NCI-H1092 (cell line): ENCODE measurements at places on chromosomes 12 and 14.

DNA sequence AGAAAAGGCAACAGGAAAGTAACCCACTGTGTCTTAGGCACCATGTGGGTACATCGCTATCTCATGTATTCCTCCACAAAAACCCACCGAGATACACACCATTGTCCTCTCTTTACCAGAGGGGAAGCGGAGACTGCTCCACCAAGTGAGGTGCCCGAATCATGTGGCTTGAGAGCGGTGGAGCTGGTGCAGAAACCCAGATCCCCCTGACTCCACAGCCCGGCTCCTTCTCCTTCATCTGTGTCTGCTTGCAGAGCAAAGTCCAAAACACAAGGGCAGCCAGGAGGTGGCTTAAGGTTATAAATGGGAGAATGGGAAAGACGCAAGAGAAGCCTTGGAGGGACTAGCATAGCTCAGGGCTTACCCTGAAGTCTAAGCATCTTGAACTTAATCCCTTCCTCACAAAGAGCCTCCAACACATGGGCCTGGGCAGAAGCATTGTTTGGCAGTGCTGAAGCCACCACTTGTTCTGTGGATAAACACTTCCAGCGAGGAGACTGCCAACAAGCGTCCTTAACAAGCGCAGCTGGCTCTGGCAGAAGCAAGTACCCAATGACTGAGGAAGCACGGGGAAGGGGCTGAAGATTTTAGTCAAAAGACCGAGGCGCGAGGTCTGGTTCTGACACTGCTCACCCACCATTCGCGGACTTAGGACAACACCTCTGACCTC is 83.0 kb downstream of the TTC7B start:
- no peak for DNase-seq

GRCh38 chr12:6765048-6765633 is 1.0 kb upstream of the PTMS start:
- no peak for DNase-seq

DNA sequence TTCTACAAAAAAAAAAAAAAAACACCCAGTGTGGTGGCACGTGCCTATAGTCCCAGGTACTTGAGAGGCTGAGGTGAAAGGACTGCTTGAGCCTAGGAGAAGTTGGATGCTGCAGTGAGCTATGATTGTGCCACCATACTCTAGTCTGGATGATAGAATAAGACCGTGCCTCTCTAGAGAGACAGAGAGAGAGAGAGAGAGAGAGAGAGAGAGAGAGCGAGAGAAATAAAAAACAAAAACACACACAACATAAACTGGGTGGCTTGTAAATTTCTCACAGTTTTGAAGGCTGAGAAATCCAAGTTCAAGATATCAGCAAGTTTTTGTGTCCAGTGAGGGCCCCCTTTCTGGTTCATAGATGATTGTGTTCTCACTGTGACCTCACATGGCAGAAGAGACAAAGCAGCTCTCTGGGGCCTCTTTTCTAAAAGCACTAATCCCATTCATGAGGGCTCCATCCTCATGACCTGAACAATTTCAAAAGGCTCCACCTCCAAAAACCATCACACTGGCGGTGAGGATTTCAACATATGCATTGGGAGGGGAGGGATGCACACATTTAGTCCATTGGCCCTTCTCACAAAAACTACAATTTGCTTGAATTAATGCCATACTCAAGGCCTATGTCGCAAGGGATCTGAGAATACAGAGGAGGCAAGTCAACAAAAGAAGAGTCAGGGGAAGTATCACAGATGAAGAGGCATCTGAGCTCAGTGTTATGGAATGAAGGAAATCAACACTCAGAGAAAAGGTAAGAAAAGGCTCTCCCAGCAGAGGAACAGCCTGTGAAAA is 94.9 kb downstream of the PPM1H start:
- no peak for DNase-seq

DNA sequence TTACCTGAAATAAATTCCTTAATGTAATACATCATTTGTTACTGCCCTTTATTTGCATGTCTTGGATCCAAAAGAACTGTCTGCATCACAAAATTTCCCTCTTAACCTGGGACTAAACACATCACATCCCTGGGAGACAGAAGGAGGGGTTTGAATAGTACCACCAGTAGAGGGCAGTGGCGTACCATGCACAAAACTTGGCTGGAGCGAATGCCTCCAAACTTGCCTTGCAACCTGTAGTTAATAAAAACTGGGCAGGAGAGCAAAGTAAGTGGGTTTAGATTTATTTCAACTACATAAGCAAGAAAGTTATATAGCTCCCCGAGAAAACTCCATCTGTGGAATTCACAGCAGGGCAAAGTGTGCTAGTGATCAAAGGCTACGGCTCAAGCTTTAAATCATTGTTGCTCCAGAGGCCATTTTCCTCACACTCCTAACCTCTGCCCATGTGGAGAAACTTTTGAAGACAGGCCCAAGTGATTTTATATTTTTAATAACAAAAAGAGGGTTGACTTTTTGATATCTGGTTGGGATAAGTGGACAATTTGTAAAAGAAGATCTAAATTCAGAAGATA is 1176.7 kb upstream of the SEL1L start:
- no peak for DNase-seq

DNA sequence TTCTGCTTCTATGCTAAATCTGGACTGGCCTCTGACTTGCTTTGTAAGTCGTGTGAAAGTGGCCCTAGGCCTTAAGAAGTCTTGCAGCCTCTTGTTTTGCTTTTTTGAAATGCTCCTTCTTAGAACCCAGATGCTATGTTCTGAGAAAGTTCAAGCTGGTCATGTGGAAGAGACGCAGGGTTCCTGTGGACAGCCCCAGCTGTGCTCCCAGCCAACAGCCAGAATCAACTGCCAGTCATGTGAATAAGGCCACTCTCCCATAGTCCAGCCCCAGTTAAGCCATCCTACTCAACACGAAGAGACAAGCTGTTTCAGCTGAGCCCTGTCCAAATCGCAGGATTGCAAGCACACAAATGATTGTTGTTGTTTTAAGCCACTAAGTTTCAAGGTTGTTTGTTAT is 37.3 kb upstream of the TBPL2 start:
- no peak for DNase-seq

DNA sequence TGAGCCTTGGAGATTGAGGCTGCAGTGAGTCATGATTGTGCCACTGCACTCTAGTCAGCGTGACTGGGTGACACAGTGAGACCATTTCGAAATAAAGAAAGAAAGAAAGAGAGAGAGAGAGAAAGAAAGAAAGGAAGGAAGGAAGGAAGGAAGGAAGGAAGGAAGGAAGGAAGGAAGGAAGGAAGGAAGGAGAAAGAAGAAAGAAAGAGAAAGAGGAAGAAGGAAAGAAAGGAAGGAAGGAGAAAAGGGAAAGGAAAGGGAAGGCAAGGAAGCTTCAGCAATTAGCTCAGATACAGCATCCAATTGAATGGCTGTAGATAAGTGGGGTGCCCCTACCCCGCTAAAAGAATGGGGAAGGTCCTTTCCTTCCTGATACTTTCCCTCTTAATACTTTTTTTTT is 9.5 kb upstream of the NAA30 start:
- no peak for DNase-seq

DNA sequence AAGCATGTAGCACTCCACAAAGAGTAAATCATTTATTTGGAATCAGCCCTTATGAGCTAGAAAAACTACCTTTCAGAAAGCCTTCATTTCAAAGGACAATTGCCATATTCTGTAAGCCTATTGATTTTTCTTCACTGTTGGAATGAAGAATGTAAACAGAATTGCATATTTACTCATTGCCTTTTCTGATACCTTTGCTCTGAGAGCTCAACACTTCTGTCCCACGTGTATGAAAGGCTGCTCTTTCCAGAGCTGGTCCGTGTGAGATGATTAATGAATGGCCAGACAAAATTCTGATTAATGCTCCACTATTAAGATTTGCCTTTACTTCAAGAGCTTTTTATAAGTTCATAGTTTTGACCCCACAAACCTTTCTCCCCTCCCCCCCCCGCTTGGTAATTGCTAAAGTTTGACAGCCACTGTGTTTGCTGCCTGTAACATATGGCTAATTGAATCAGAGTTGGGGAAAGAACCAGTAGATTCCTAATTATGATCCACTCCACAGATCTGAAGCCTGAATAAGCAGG is 63.0 kb upstream of the PLEKHA5 start:
- no peak for DNase-seq

DNA sequence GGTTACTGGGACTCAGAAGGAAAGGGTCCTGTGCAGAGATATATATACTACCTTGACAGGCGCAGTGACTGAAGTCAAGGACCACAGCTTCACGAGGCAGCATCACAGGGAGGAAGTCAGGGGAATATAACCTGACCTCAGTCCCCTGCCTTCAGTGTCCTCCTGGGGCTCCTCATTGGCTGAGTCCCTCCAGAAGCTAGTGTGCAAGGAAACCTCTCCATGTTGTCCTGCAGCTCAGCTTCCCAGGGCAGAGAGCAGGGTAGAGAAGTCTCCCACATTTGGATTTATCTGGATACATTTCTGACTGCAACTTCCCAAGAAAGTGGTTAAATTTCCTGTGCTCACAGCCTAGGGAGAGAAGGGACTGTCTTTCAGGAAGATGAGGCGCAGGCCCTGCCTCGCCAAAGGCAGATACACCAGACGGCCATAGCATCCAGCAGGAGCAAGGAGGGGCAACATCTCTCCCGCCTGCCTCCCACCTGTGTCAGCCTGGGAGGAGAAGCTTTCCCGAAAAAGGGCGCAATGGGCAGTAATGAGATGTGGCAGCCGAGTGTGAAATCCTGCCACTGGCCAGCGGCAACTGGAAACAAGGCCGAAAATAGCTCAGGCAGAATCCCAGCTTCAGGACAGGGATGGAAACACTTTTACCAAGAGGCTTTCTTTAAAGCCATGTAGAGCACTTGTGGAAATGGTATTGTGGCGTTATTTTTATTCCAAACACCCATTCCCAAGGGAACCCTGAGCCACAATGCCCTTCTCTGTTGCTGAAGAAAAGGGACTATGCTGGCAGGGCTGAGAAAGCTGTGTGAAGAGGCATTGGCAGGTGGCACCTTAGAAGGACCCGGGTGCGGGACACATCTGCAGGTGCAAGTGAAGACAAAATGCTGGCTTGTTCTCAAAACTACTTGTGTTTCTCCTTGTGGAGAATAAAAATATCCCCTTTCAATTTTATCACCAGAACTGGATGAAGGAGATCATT is 54.9 kb upstream of the HIF1A start:
- DNase-seq: peak; percentile 32

DNA sequence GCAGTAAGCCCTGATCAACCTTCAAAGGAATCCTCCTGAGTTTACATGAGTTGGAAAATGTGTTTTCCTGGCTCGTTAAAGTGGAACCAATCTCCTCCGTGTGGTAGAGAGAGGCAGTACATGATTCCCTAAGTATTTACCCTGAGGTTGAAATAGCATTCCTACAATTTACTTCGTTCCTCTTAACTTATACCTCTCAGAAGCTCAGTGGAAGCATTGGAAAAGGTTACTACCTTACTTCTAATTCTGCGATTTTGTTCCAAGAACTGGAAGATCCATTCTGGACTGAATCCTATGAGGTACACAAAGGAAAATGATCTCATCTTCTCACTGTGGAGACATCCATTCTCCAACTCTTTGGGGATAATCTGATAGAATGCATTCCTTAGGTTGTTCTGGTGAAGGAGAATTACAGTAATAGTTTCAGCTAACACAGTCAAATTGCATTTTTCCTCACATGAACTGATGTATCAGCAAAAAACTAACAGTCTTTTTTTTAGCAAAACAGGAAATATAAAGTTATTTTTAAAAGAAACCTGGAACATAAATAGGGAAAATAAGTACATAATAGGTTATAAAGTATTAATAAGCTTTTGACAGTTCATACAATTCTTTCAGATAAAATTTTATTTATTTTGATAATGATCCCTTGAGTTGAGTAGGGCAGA is 475.6 kb downstream of the PDZRN4 start:
- no peak for DNase-seq

DNA sequence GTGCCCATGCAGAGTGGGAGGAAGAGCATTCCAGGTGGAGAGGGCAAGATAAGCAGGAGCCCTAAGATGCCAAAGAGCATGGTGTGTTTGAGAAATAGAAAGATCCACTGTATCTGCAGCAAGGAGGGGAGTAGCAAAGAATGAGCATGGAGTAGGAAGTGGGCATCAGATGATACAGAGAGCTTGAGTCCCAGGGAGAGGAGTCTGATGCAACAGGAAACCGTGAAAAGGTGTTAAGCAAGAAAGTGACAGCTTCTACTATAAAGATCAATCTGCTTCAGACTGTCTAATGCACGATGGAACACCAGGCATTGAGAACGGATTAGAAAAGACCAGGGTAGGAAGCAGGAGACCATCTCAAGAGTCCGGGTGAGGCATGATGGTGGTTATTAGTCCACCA is 12.3 kb upstream of the GPRC5D start:
- no peak for DNase-seq

- DNase-seq: no peak
Measured at GRCh38 chr12:123571343-123571813, 13.0 kb upstream of the TMED2 start.

- no peak for DNase-seq
Measured at GRCh38 chr12:19236656-19237055, 107.1 kb downstream of the PLEKHA5 start.

DNA sequence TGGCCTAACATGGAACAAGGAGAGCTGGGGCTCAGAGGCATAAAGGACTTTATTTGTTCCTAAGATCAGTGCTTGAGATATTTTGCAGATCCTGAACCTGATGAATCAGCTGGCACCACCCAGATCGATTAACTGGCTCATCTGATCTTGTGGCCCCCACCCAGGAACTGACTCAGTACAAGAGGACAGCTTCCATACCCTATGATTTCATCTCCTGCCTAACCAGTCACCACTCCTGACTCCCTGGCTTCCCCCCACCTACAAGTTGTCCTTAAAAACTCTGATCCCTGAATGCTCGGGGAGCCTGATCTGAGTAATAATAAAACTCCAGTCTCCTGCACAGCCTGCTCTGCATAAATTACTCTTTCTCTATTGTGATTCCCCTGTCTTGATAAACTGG is 5.1 kb downstream of the C12orf56 start:
- DNase-seq: no peak

DNA sequence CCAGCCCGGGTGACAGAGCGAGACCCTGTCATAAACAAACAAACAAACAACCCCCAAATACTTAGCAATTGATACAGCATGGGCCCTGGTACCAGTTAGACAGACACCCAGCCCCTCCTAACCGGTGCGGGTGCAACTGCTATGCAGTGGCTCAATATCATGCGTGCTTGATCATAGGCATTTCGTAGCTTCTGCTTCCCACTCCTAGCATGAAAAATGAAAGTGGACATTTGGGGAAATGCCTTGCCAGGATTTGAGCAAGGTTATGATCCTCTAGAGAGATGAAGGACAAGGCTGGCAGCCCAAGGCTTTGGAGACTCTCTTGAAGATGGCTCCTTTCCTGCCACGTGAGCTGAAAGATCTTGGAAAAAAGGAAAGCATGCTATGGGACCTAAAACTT is 13.7 kb downstream of the FGF6 start:
- DNase-seq: no peak

- no peak for DNase-seq
Measured at GRCh38 chr12:54028314-54029201, at the start of gene HOXC6. TSS of gene HOXC6 (plus strand) at chr12:54028440. CDS start at chr12:54028522, 82 bp downstream.
